ENCODE measurements at places on chromosomes 6 and 20.

DNA sequence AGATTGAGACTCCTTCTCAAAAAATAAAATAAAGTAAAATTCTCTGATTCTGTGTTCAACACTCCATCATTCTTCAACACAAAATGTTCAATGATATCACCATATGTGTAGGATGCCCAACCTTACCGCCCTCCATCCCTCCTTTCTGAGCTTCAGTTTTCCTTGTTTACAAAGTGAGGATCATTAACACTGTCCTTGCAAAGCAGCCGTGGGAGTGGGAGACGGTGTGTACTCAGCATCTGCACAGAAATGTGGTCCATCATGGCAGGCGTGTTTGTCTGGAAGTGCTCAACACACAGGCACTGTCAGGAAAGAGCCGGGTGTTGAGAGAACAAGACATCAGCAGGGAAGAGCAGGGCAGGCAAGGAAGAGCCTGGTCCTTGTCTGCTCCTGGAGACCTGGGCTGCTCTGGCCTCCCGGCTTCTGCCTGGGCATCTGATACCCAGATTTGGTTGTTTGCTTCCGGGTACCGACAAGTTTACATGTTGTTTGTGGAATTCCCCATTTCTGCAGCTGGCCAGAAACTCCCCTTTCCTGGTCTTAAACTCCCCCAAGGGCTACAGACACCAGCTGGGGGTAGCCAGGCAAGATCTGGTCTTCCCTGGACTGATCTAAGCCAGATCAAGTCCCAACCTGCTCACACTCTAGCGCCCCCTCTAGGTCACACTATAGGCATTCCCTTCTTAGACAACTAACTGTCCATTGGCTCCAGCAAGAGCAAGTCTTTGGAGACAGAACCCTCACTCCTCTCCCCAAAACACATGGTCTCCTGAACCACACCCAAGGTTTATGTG lies 26.7 kb upstream of the TTPAL start:
- DNase-seq, result no peak

GRCh38 chr6:113103634-113104361 lies 753.3 kb upstream of the MARCKS start:
- peak; percentile 97 for DNase-seq

- DNase-seq, result no peak
Measured at GRCh38 chr6:56866917-56867522, 87.9 kb upstream of the BEND6 start.

DNA sequence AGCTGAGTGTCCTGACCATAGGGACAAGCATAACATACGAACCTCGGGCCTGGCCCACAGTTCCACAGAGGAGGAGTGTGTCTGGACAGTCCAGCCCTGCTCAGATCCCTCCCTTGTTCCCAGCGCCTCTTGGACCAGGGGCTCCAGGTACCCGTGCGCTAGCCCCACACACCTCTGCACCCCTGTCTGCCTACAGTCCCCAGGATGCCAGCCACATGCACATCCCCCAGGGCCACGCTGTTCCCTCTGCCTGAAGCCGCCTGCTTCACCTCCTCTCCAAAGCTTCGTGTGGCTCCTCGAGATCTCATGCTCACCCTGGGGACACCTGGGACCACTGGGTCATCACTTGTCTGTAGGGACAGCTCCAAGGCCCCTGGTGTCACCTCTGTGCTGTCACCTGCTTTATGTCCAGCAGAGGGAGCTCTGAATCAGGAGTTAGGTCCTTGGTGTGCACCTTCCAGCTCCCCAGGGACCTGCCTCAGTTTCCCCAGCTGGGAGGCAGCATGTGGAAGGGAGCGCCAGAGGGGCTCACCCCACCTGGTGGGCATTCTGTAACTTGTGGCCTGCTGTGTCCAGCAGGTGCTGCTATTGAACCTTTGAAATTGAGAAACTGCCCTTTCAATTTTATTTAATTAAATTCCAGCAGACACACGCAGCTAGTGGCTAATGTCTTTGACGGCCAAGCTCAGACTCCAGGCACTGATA lies 7.3 kb upstream of the YTHDF1 start:
- peak; percentile 29 for DNase-seq

- no peak for DNase-seq
Measured at GRCh38 chr6:67331304-67331703, 1303.8 kb upstream of the ADGRB3 start.

Measured in fibroblast of upper back skin (primary cell).